ENCODE measurements at places on chromosomes 7 and 10.

GRCh38 chr7:117562759-117563158, 82.9 kb downstream of the CFTR start:
- no peak for DNase-seq

GRCh38 chr10:70925377-70926225, 37.2 kb upstream of the PCBD1 start:
- DNase-seq = peak; percentile 59

GRCh38 chr10:69335063-69335587, 56.8 kb downstream of the HK1 start:
- peak; percentile 84 for DNase-seq

GRCh38 chr10:62053860-62054259, 152.4 kb downstream of the ARID5B start:
- no peak for DNase-seq

- DNase-seq = peak; percentile 56
These were observed 162.2 kb downstream of the SH3PXD2A start for GRCh38 chr10:103692952-103693811.

- peak; percentile 41 for DNase-seq
These were observed 15.6 kb downstream of the SMURF1 start for GRCh38 chr7:99128076-99128950.

DNA sequence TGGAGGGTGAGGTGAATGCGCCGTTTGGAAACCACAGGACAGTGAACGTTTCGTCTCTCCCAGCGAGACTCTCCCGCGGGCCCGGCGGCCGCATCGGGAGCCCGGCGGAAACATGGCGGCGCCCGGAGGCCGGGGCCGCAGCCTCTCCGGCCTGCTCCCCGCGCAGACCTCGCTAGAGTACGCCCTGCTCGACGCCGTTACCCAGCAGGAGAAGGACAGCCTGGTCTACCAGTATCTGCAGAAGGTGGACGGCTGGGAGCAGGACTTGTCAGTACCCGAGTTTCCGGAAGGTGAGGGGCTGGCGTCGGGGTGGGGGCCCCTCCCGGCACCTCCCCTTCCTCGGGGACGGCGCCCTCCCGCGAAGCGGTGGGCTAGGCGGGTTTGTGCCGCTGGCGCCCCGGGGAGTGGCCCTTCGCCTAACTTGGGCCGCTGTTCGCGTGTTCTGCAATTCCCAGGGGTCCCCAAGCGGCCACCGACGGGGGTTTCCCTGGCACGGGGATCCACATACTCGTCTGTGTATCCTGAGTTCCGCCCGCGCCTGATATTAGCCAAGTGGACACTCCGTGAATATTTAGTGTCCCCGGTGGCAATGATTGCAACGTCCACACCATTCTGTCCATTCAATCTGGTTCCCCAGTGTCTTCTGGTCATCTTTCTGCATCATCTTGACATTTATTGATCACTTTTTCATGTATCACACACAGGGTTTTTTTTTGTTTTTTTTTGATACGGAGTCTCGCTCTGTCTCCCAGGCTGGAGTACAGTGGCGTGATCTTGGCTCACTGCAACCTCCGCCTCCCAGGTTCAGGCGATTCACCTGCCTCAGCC, 514 bp downstream of the NHLRC2 start:
- DNase-seq = peak; percentile 72

GRCh38 chr7:37332243-37333016, 116.2 kb downstream of the ELMO1 start:
- no peak for DNase-seq

GRCh38 chr10:120420421-120420820, 36.6 kb upstream of the PLPP4 start:
- peak; percentile 10 for DNase-seq

DNA sequence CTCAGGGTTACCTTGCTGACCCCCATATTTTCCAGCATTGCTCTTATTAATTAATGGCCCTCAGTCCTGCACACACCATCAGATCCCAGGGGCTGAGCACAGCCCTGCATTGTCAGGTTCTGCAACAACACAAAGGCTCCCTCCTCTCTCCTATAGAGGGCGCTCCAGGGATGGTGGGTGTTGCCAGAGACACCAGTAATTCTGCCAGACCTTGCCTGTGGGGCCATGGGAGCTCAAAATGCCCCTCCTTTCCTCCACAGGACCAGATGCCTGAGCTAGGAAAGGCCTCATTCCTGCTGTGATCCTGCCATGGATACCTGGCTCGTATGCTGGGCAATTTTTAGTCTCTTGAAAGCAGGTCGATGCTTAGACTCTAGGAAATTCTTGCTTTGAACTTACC, 42.8 kb upstream of the PRSS58 start:
- peak; percentile 53 for DNase-seq

DNA sequence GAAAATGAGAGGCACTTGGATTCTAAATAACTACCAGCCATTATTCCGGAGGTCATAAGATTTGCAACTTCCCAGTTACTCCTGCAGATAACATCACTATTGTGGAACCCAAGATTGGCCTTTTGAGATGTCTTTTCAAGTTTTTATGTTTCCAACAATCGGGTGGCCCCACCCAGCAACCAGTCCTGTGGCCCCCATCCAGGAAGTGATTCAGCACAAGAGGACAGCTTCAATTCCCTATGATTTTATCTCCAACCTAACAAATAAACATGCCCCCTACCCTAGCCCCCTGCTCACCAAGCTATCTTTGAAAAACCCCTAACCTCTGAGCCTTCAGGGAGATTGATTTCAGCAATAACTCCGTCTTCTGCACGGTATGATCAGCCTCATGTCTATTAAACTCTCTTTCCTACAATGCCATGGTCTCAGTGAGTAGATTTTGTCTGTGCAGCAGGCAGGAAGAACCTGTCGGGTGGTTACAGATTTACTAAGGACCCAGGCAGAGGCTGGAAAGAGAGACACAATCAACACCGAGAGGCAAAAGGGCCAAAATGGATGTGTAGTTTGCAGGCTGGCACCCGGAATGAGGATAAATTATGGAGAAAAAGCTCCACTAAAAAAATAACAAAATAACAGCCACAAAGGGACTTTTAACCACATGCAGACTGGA, 83.9 kb upstream of the UNC5B start:
- DNase-seq = peak; percentile 25

DNA sequence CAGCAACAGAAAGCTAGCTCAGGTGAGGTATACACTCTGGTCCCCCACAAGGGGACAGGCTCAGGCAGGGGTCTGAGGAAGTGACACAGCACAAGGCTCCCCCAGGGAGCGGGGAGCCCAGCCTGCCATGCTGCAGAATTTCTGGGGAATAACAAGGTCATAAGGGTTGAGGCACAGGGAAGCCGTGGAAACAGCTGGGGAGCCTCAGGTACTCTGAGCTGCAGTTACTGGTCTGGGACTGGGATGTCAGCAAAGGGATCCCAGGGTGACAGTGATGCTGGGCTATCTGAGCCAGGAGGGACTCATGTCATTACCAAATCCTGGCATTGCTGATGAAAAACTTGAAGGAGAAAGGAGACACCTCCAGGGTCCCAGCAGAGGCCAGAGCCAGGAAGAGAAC, 64.4 kb upstream of the NANOS1 start:
- no peak for DNase-seq

DNA sequence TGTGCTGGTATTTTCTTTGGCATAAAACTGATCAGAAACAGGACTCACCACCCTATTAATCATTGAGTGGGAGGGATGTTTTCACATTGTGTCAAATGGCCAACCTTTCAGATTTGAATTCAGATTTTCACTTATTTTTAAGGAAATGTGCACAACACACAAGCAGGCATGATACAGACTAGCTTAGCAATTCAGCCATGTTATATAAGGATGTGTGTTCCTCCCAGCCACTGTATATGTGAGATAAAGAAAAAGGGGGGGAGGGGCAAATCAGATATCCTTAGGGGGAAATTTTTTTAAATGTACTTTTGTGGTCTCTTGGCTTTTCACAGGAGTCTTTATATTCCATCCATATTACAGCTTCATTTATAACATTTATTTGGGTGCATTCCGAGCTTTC, 3.1 kb downstream of the GAD2 start:
- DNase-seq = no peak

GRCh38 chr7:126079581-126079980, 1150.0 kb upstream of the POT1 start:
- DNase-seq = no peak

- no peak for DNase-seq
These were observed 14.5 kb downstream of the ABCC2 start for GRCh38 chr10:99796928-99797327.

DNA sequence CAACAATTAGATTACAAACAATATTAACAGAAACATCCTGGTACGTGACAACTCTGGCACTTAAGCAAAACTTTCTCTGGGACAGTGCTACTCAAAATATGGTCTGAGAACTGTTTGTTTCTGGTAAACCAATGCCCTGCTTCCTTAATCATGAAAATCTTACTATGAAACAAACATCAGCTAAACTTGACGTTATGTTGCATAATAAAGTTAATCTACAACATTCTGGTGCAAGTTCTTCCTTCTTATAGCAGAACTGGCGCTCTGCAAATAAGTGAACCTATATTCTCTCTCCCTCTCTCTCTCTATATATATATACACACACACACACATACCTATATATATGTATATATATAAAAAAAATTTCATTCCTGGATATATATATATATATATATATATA, 7.8 kb downstream of the C7orf33 start:
- DNase-seq = peak; percentile 46

DNA sequence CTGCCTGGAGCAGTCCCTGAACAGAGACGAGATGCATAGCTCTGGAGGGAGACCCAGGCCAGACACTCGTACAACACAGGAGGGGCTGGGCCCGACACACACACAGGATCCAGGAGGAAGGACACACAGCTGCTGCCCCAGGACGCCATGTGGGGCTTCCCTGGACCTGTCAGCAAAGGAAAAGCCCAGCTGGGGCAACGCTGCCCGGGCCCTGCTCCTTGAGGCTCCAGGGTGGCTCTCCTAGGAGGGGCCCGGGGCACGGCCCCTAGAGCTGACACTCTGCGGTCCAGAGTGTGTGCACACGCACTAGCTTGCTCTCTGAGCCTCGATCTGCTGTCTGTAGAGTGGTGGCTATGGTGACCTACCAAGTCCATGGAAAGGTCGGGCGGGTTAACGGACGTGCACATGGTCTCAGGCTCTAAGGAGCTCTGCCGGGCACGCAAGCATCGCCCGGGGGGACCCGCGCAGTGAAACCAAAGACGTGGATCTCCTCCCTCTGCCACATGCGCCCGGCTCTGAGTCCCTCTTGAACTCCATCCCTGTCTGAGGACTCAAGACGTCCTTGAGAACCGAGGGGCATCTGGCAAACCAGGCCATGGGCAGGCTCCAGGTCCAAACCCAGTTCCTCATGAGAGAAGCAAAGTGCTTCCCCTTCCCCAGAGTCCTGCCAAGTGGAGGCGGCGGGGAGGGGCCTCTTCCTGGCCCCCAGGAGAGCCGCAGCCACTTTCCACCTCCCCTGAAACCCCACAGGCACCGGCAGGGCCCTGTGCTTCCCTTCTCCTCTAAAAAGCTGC, 279.0 kb downstream of the ELFN1 start:
- no peak for DNase-seq

Data from hematopoietic multipotent progenitor cell treated with erythropoietin and hydrocortisone succinate and interleukin-3 and kit ligand, for 4 days (in vitro differentiated cells).